ENCODE measurements at places on chromosomes 1 and 21. TPM values are rescaled to one million over a fixed set of nuclear protein-coding genes. Genes with fewer than 3 reads are reported as not detected.

DNA sequence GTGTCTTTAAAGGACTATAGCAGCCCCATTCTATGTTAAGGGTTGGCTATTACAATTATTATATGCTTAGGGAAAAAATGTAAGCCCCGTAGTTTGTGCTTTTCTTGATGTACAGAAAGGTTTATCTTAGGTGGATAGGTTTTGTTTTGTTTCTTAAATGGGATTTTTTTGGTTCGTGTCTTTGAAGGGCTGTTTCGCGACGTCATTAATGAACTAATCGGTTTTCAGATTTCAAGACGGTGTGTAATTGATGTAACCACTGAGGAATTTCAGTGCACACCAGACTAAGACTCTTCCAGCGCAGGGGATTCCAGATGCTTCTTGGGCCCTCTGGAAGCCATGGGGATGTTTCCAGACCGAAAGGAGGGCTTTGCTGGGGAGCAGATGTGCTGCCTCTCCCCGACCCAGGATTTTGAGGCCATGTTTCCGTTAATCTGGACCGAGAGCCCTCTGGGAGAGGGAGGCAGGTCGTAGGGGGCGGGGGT is 4.8 kb upstream of the SIM2 start:
- DNase-seq, result no peak

GRCh38 chr1:232238009-232238408 is 391.9 kb downstream of the SIPA1L2 start:
- DNase-seq, result no peak

DNA sequence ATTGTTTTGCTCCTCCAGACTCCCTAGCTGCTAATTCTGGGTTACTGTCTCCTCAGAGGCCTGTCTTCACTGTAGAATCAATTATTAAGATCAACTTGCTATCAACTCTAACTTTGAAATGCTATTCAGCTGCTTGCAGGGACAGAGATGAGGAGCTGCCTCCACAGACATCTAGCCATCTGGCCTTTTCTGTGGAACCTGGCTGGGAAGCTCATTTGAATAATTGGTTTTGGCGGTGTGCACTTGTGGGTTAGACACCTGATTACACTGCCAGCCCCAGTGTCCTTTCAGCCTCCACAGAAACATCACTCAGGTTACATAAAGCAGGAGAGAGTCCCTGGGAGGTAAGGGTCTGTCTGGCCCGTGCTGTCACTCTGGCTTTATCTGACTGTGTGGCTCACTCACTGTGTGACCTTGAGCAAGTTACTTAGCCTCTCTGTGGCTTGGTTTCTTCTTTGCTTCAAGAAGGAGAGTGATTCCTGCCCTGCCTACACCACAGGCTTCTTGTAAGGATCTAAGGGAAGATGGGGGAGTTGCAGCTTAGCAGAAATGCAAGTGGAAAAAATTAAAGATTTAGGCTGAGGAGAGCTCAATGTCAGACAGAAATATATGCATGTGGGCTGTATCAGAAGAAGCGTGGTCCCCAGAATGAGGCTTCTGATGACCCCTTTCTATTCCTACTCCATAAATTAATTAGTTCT is 131.6 kb downstream of the BEND5 start:
- DNase-seq, result no peak

DNA sequence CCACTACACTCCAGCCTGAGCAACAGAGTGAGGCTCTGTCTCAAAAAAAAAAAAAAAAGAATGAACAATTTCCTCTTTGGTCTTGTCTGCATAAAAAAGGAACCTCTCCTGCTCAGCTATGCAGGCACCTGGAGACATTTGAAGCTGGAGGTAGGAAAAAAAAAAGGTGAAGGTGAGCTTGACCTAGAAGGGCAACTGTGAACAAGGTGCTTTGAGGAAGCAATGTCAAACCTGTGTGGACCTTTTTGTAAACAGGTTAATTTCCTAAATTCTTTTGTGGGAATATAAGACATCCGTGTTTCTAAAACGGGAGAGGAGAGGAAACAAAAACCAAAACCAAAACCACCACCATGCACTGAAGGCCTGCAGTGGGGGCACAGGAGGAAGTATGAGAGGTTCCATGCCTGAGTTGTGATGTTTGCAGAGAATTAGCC is 77.5 kb downstream of the SLC45A1 start:
- DNase-seq, result peak; percentile 54

DNA sequence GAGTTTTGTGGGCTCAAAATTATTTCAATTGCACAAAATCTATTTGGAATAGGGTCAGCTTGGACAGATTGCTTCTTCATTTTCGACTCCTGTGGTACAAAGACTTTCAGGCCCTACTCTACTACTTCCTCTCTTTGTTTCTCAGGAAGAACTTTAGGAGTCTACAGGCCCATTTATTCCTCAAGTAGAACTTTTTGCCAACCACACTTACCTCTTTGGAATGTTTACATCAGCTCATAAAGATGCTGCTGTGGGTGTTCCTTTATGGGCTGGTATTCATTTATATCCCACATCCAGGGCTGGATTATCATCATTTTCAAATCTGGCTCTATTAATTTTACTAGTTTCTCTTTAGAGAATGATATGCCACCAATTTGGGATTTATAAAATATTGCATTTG is 46.3 kb upstream of the TNFSF18 start:
- no peak for DNase-seq

- DNase-seq, result no peak
These were observed 10.8 kb downstream of the THEM4 start for GRCh38 chr1:151898519-151898991.

- no peak for DNase-seq
These were observed 614.1 kb downstream of the SMYD3 start for GRCh38 chr1:245893025-245893424.

DNA sequence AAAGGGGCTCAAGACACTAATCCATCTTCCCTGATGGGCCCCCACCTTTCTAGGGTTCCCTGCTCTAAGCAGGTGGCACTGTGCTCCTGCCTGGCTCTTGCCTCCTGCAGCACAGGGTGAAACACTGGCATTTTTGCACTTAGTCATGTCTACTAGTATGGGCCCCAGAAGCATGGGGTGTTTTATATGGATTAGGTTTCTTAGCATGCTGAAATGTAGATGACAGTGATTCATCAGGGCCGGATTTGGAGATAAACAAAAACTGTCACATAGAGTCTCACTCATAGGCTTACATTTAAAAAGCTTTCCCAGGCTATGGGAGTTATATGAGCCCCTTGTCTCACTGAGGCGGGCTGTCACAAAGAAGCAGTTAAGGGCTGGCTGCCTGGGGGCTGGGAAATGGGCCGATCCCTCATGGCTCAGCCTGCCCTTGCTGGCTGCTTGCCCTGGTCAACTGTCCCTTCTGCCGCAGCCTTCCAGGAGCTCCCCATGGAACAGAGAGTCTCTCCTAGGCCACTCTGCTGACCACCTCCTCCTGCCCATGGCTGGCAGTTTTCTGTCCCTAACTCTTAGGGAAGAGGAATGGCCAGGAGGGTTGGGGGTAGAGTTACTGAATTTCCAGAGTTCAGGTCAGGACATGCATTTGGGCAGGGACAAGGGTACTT is 6.5 kb downstream of the GALNT2 start:
- DNase-seq, result no peak

DNA sequence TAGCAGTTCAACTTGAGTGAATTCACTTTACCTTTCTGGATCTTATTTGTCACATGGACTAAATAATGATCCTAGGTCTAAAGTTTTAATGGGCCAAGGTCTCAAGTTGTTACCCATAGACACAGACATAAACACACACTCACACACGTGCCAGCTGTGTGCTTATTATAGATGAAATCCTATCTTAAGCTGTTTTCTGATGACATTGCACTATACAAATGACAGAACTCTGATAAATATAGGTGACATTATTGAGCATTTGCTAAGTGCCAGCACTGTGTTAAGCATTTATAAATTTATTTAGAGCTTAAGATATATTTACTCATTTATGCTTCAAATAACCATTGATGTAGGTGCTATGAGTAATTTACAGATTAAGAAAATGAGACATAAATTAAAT is 474.4 kb upstream of the NR5A2 start:
- DNase-seq, result no peak

DNA sequence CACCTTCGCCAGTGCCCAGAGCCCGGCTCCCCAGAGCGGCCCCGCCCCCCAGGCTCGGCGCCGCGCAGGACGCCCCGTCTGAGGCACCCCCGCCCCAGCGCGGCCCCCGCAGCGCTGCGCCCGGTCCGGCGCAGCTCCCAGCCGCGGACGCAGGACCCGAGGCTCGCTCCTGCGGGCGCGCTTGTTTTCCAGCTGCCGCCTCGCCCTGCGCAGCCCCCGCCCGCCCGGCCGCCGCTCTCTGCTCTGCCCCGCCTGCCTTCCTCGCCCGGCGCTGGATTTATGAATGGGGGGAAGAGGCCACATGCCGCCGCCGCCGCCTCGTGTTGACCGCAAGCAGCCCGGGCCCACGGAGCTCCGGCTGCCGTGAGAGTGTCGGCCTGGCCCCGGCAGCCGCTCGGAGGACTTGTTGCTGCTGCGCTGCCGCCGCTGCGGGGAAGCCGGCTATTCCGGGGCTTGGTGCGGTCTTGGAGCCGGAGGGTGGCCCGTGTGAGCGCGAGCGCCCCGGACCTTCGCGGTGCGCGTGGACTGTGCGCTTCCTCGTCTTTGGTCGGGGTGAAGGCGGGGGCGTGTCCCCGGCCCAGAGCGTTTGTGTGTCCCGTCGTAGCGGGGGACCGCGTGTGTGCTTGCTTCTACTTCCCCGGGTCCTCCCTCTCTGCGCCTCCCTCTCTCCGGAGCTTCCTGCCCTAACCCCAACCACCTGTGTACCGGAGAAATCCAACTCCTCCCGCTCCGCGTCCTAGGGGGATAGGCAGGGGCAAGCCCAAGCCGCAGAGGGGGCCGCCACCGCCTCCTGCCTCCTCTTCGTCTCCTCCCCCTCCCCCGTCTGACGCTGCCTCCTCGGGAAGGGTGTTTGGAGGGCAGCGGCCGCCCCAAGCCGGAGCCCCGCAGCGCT is 736 bp downstream of the KCNC4 start:
- peak; percentile 71 for DNase-seq

GRCh38 chr1:170790651-170791071 is 126.7 kb downstream of the PRRX1 start:
- no peak for DNase-seq

DNA sequence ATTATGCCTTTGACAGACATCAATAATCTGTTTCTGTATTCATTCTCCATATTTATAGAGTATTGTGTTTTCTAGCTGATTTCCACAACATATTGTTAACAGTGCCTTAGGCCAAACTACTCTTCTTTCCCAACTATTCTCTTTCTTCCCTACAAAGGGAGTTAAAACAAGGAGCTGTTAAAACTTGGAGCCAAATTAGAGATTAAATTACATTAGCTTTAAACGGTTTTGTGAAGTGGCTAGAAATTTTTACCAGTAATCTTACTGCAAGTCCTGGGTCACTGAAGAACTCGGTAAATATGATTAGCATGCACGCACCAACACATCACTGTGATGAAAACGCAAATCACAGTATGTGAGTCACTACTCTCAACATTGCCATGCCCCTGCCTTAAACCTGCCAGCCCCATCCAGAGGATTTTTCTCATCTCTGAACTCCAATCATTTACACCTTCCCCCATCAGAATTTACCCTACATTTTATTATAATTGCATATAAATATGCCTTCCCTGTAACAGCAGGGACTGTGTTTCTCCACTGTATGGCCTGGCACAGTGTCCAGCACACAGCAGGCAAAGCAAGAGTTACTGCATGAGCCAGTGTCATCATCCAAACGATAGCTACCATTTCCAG is 1.5 kb upstream of the PRDX6 start:
- DNase-seq, result no peak

- peak; percentile 73 for DNase-seq
These were observed 10.0 kb downstream of the NCF2 start for GRCh38 chr1:183580281-183580682.

DNA sequence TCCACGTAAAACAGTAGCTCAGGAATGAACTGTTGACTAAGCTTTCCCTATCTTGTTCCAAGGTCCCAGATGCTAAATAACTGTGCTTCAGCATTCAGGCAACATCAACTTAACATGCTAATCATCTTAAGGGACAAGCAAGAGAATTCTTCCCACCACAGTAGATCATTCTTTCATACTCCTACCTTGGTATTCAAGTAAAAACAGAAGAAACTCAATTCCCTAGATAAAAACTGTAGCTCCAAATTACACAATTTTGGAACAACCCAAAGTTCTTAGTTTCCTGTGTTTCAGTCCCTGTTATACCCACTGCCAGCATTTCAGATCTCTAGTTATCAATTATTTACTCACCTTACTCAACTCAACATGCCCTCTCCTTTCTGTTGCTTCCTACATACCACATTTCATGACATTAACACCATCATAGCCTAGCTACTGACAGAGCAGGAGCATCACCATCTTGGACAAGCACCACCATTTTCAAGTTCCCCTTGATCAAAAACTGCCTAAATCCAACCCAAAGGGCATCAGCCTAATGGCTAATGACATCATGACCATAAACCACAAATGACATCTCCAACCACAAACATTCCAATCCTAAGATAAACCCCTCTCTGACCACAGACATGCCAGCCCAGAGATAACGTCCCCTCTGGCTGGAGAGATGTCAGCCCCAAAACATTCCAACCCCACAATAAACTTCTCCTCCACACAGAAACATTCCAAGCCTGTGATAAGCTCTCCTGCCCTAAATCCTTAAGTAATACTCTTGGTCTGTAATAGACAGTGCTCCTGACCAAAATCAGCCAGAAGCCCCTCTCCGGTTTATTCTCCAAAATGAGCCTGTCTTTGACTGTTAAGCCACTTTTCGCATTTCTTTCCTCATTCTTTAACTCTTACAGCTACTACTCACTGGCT is 191.2 kb downstream of the RERE start:
- DNase-seq, result no peak

- no peak for DNase-seq
These were observed 246.9 kb downstream of the GRIK3 start for GRCh38 chr1:36787312-36787913.

The SLAMF9 gene
- not detected for total RNA-seq

The DARS2 gene
- total RNA-seq, result 39.3 TPM

The COL8A2 gene
- 0.04 TPM for total RNA-seq

The HES3 gene
- not detected for total RNA-seq

The MYCBP gene
- 25.1 TPM for total RNA-seq

The LDLRAD1 gene
- not detected for total RNA-seq

The TNFRSF25 gene
- total RNA-seq, result not detected

The ZNF362 gene
- total RNA-seq, result 16.7 TPM

The CD1E gene
- total RNA-seq, result not detected

The SMCP gene
- total RNA-seq, result not detected

The CRABP2 gene
- 0.56 TPM for total RNA-seq

Data from Karpas-422 (cell line).